ENCODE measurements at places on chromosomes 1 and 21. TPM values are rescaled to one million over a fixed set of nuclear protein-coding genes. Genes with fewer than 3 reads are reported as not detected.
A peak's percentile ranks its signal among the peaks of the same experiment; 100 is the strongest.

GRCh38 chr1:52641307-52641706 lies 8.3 kb downstream of the SHISAL2A start:
- H3K27me3 ChIP-seq, result no peaks in the 10 kb centered on the region
- H3K4me1 ChIP-seq, result no peaks in the 10 kb centered on the region
- no peak overlapping the region for H3K4me3 ChIP-seq

- no peaks in the 10 kb centered on the region for H3K4me1 ChIP-seq
- no peak overlapping the region for H3K27ac ChIP-seq
- H3K27me3 ChIP-seq, result no peaks in the 10 kb centered on the region
- no peak overlapping the region for H3K4me3 ChIP-seq
- no peak for DNase-seq
Measured at GRCh38 chr1:199123615-199124014, 484.8 kb downstream of the PTPRC start.

GRCh38 chr1:32977546-32978087 lies 13.0 kb upstream of the RNF19B start:
- no peak overlapping the region for H3K27ac ChIP-seq
- H3K4me3 ChIP-seq, result no peak overlapping the region
- no peak for DNase-seq
- H3K4me1 ChIP-seq, result peaks cover 11% of the 10 kb centered on the region

DNA sequence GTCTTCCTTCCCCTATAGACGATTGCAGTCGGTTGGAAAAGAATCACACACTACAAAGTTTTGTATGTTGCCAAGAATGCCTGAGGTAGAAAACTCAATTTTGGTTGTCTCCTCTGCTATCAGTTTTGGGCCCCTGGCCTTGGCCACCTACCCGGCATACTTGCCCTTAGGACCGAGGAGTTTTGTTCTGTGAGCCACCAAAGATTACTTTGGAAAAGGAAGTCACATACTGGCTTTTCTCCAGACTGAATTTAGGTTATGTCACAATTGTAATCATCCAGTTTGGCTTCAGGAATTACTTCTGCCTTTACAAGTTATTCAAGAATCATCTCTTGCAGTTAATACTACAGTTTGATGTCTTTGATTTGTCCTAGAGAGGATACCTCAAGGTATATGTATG lies 71.4 kb downstream of the RGL1 start:
- H3K27me3 ChIP-seq, result no peaks in the 10 kb centered on the region
- H3K4me1 ChIP-seq, result peaks cover 49% of the 10 kb centered on the region
- no peak for DNase-seq
- H3K4me3 ChIP-seq, result no peak overlapping the region
- H3K27ac ChIP-seq, result peak overlapping the region; percentile 56
- H3K36me3 ChIP-seq, result peaks cover 4% of the 10 kb centered on the region

DNA sequence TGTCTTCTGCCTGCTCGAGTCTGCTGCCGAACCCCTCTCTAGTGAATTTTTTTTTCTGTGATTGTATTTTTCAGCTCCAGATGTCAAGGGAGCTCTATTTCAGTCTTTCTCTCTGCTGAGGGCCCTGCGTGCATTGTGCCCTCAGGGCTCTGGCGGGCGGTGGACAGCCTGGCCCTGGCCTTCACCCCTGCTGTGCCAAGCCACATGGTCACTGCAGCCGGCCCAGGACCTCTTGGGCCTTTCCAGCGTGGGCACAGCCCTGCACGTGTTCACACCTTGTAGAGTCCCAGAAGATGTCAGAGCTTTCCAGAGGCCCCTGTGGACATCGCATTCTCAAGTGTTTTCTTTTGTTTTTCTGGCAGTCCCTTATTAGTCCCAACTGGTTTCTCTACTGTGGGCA lies 55.7 kb downstream of the PCNT start:
- no peaks in the 10 kb centered on the region for H3K27me3 ChIP-seq
- no peaks in the 10 kb centered on the region for H3K36me3 ChIP-seq
- DNase-seq, result no peak
- H3K4me1 ChIP-seq, result peaks cover 12% of the 10 kb centered on the region

- no peak overlapping the region for H3K4me3 ChIP-seq
- no peaks in the 10 kb centered on the region for H3K36me3 ChIP-seq
- no peak overlapping the region for H3K27ac ChIP-seq
- no peaks in the 10 kb centered on the region for H3K27me3 ChIP-seq
- DNase-seq, result no peak
- peaks cover 6% of the 10 kb centered on the region for H3K4me1 ChIP-seq
Measured at GRCh38 chr1:182662121-182662890, 22.1 kb downstream of the RGS8 start.

DNA sequence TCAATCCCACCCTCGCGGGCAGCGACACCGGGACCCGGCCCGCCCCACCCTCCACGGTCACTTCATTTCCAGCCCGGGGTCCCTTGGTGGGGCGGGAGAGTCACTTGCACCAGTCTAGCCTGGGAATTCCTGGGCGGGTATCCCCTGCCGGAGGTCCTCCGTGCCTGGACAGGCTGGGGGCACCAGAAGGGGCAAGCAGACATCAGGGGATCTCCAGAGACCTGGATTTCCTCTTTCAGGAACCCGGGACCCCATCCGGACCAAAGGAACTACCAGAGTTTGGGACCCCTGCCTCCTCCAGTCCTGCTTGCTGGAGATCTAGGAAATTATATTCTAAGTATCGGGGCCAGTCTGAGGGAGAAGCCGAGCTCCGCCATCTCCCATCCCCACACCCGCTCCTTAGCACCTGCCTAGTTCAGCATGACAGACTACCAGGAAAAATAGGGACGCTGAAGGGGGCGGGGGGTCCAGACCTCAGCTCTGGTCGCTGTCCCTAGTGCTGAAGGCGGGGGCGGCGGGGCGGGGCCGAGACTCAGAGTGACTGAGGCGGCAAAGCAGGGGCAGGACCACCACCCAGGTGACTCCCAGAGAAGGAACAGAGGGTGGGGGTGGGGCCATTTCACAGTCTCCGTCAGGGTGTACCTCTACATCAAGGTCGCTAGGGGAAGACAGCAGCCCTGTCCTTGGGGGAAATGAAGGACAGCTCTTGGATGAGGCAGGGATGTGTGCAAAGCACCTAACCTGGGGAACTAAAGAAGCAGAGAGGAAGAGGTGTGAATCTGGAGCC lies 832 bp downstream of the HCN3 start:
- no peaks in the 10 kb centered on the region for H3K36me3 ChIP-seq
- no peaks in the 10 kb centered on the region for H3K27me3 ChIP-seq
- DNase-seq, result peak; percentile 66
- no peaks in the 10 kb centered on the region for H3K4me1 ChIP-seq
- H3K4me3 ChIP-seq, result peak overlapping the region; percentile 78

- H3K27ac ChIP-seq, result peak overlapping the region; percentile 22
- DNase-seq, result peak; percentile 65
- no peak overlapping the region for H3K4me3 ChIP-seq
- H3K4me1 ChIP-seq, result peaks cover 26% of the 10 kb centered on the region
Measured at GRCh38 chr1:24702511-24703293, 42.5 kb upstream of the CLIC4 start.

DNA sequence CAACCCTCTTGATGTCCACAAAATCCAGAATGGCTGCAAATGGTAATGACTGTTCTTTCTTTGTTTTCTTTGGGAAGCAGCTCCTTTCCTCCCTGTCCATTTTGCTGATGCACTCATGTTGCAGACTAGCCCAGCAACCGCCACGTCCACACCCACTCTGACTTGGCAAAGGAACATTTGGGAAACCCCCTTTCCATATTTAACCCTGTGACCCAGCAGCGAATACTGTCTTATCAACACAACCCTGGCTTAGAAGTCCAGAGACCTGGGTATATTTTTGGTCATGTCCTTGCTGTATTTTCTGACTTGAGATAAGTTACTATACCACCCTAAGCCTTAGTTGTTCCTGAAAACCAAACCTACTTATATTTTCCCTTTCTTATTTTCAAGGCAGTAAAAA lies 18.1 kb upstream of the SHE start:
- H3K4me1 ChIP-seq, result peaks cover 22% of the 10 kb centered on the region
- DNase-seq, result no peak
- no peak overlapping the region for H3K27ac ChIP-seq
- H3K36me3 ChIP-seq, result no peaks in the 10 kb centered on the region
- H3K4me3 ChIP-seq, result no peak overlapping the region

GRCh38 chr1:224061436-224061835 lies 52.5 kb upstream of the FBXO28 start:
- no peaks in the 10 kb centered on the region for H3K36me3 ChIP-seq
- no peak overlapping the region for H3K4me3 ChIP-seq
- DNase-seq, result no peak
- H3K4me1 ChIP-seq, result no peaks in the 10 kb centered on the region
- H3K27me3 ChIP-seq, result no peaks in the 10 kb centered on the region

DNA sequence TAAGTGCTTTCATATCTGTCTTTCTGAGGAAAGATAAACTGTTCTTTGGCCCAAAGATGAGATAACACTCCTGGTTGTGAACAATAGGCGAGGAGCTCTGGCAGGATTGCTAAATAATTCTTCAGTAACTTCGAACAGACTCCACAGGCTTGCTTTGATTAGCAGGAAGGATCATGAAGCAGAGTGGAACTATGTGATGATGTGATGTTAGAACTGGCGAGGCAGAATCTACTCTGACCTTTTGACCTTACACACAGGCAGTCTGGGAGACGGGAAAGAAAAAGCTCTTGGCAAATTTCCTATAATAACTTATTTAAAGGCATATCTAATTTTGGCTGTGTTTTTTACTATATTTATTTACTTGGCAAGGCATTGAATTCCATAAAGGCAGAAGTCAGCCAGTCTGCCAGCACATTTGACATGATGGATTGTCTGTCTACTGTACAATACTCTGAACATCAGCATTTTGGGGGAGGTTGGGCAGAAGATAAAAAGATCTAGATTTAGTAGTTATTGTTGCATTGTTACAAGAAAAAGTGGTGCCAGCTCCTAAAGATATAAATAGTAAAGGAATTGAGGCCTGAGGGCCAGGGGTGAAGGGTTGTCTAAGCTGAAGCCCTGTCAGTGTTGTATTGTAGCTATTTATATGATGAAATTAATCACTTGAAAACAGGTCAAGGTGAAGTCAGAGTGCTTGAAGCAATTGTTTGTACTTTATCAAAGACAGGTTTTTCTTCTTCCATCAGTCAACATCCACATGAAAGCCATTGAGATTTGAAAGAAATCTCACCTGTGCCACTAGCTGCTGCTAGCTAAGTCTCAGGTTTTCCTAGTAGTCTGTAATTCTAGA lies 708.8 kb downstream of the LTN1 start:
- no peak overlapping the region for H3K4me3 ChIP-seq
- peaks cover 7% of the 10 kb centered on the region for H3K4me1 ChIP-seq
- no peak for DNase-seq
- H3K27me3 ChIP-seq, result no peaks in the 10 kb centered on the region
- H3K36me3 ChIP-seq, result no peaks in the 10 kb centered on the region

GRCh38 chr1:211580303-211580687 lies 1.3 kb upstream of the SLC30A1 start:
- peak overlapping the region; percentile 98 for H3K27ac ChIP-seq
- no peaks in the 10 kb centered on the region for H3K27me3 ChIP-seq
- H3K36me3 ChIP-seq, result peaks cover 7% of the 10 kb centered on the region

DNA sequence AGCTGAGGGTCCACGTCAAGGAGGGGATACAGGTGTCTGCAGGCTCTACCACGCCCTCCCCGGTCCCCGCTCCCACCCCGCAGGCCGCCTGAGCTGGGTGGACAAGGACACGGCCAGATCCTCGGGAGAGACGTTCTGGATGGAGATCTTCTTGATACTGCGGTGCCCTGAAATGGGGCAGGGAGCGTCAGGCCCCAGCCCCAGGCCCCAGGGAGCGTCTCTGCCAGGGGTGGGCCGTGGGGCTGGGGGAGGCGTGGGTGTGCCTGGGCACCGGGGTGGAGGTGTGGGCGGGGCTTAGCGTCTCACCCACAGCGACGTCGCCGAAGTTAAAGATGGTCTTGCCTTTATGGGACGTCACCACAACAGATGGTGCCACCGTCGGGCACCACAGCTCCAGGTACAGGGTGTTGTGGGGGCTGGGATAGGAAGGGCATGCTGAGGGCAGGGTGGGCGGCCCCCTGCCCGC lies 7.3 kb upstream of the TMEM52 start:
- peaks cover 10% of the 10 kb centered on the region for H3K4me1 ChIP-seq
- DNase-seq, result no peak
- no peaks in the 10 kb centered on the region for H3K27me3 ChIP-seq
- H3K36me3 ChIP-seq, result no peaks in the 10 kb centered on the region
- no peak overlapping the region for H3K4me3 ChIP-seq
- no peak overlapping the region for H3K27ac ChIP-seq

GRCh38 chr1:22736501-22737080 lies 26.0 kb downstream of the EPHB2 start:
- DNase-seq, result no peak
- H3K27me3 ChIP-seq, result peaks cover 6% of the 10 kb centered on the region
- no peak overlapping the region for H3K27ac ChIP-seq
- no peaks in the 10 kb centered on the region for H3K4me1 ChIP-seq
- H3K4me3 ChIP-seq, result no peak overlapping the region
- H3K36me3 ChIP-seq, result no peaks in the 10 kb centered on the region

GRCh38 chr1:241156231-241156965 lies 200.6 kb downstream of the RGS7 start:
- no peak for DNase-seq
- H3K4me3 ChIP-seq, result no peak overlapping the region
- no peaks in the 10 kb centered on the region for H3K36me3 ChIP-seq
- H3K27me3 ChIP-seq, result no peaks in the 10 kb centered on the region
- no peak overlapping the region for H3K27ac ChIP-seq
- no peaks in the 10 kb centered on the region for H3K4me1 ChIP-seq

- no peak overlapping the region for H3K27ac ChIP-seq
- H3K27me3 ChIP-seq, result no peaks in the 10 kb centered on the region
- H3K36me3 ChIP-seq, result no peaks in the 10 kb centered on the region
- no peak overlapping the region for H3K4me3 ChIP-seq
- no peak for DNase-seq
- H3K4me1 ChIP-seq, result no peaks in the 10 kb centered on the region
Measured at GRCh38 chr1:229086686-229087085, 184.2 kb upstream of the RAB4A start.

C4BPB gene
- not detected for total RNA-seq

GRCh38 chr1:160652924-160653619 lies 6.2 kb upstream of the SLAMF1 start:
- H3K4me3 ChIP-seq, result no peak overlapping the region
- H3K4me1 ChIP-seq, result no peaks in the 10 kb centered on the region
- no peak for DNase-seq

UBXN10 gene
- 0.74 TPM for total RNA-seq

DNA sequence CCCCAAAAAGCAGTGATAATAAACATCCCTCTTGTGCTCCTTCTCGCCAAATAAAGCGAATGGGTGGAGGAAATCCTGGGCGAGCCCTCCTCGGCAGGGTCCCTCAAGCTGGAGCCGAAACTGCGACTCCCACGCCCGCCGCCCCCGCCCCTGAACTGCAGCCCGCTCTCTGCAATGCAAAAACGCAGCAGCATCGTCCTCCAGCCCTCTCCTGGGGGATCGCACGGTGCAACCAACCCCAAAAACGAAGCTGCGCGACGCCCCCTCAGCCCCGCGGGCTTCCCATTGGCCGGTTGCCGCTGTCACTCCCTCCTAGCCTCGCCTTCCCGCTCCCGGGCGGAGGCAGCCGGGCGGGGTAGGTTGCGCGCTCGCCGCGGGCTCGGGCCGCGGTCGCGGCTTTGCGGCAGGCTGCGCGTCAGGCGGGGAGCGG lies at the start of gene TMCC2:
Gene TMCC2, plus strand, starts transcription at position 363 of the 430 bp plus-strand sequence. CDS start 619 bp downstream, outside the sequence.
- no peaks in the 10 kb centered on the region for H3K36me3 ChIP-seq
- peaks cover 18% of the 10 kb centered on the region for H3K4me1 ChIP-seq
- peak within 1 kb of the TSS; percentile 46 for H3K4me3 ChIP-seq
- peak; percentile 95 for DNase-seq
